ENCODE measurements at places on chromosomes 4 and X.

- DNase-seq = no peak
Observed at GRCh38 chr4:106687026-106687425, 318.4 kb upstream of the GIMD1 start.

GRCh38 chr4:106869551-106869950 is 166.6 kb downstream of the DKK2 start:
- DNase-seq = no peak

GRCh38 chrX:70262952-70263567 is 3.1 kb upstream of the P2RY4 start:
- peak; percentile 50 for DNase-seq

DNA sequence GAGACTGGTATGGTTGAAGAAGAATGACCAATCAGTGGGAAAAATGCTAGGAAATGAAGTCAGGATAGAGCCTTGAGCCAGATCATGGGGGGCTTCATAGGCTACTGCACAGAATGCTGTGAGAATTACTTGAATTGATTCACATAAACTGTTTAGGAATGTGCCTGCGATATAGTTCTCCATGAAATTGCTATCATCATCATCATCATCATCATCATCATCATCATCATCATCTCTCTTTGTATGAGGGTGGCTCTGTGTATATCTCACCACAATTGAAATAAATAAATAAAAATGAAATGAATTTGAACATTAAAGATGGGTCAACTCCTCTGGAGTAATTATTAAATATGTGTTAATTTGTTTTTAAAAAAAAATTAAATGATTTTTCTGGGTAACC is 148.6 kb upstream of the LEF1 start:
- no peak for DNase-seq

DNA sequence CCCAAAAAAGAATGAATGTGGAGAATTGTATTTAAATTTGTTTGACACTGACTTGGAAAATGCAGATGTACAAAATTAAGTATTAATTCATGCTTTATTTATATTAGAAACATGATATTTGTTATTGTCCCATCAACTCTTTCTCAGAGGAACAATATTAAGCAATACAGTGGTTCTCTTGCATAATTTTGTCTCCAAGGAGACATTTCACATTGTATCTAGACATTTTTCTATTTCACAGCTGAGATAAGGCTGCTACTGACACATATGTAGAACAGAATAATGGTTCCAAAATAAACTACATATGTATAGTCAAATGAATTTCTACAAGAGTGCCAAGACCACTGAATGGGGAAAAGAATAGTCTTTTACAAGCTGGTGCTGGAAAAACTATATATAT is 427.9 kb upstream of the SPANXN1 start:
- no peak for DNase-seq

- no peak for DNase-seq
Observed at GRCh38 chrX:8913655-8914409, 112.6 kb upstream of the FAM9A start.

- DNase-seq = no peak
Observed at GRCh38 chr4:188639479-188640100, 500.3 kb downstream of the TRIML1 start.

GRCh38 chrX:11944501-11944900 is 186.5 kb downstream of the MSL3 start:
- DNase-seq = no peak
